Renal cortical epithelial cell (primary cell): ENCODE measurements at places on chromosomes 3 and 15.

GRCh38 chr3:15649858-15650257 lies 48.3 kb downstream of the BTD start:
- no peak for DNase-seq

- DNase-seq = peak; percentile 52
These were observed 48.7 kb downstream of the PRICKLE2 start for GRCh38 chr3:64176461-64176996.

GRCh38 chr3:129358772-129359371 lies 69.6 kb downstream of the EFCAB12 start:
- no peak for DNase-seq

DNA sequence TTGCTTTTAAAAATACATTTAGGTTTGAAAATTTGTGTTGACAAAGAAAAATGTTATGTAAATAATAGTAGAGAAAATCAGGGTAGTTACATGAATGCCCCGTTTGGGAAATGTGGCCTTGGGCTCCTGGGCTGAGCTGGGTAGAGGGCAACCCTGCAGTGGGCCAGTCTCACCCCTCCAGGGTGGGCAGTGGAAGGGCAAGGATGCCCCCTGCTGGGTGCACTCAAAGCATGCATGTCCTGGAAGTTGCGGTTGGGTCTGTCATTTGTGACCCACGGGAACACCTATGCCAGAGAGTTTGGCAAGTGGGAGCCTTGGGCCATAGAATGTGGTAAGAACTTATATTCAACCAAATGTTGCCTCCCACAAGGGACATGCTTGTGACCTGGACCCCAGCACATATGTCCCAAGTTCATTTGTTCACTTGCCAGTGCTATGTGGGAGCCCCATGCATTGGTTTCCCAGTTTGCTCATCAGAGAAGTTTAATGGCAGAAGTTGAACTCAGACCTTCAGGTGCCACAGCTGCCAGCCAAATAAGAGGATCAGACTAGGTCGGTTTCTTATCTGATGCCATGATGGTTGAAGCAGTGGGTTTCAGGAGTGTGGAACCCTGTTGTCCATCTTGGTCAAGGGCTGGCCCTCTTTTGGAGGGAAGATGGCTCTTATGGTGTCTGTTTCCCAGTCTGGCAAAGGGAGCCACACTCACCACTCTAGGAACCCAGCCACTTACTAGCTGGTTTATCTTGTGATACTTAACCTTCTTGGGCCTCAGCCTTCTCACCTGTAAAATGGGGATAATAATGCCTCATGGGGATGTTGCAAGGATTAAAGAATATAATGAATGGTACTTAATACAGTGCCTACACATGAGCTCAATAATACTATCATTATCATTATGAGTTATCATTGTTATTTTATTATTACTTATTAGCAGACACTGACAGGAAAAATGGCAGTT lies 2.5 kb upstream of the PLCB2 start:
- DNase-seq = peak; percentile 27

GRCh38 chr3:31389939-31390338 lies 142.8 kb upstream of the STT3B start:
- DNase-seq = no peak
